ENCODE measurements at places on chromosomes 5 and 9.

- DNase-seq: no peak
Measured at GRCh38 chr9:8401961-8402705, 602.6 kb upstream of the DMAC1 start.

DNA sequence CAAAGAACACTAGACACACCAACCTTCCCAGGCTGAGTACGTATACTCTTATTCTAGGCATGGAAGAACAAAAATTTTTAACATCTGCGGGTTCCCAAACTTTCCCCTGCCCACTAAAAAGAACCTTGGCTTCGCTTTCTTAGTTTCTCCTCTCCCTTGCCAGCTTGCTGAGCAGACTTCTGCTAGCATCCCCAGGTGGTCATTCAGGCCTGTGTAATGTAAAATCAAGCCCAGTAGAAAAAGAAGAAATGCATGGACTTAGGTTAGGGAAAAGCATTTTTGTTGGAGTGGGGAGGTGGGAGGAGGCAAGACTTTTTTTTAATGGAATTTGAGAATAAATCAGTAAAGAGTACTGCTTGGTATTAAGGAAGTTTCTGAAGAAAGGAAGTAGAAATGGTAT lies 331.0 kb upstream of the TLE4 start:
- DNase-seq: no peak

DNA sequence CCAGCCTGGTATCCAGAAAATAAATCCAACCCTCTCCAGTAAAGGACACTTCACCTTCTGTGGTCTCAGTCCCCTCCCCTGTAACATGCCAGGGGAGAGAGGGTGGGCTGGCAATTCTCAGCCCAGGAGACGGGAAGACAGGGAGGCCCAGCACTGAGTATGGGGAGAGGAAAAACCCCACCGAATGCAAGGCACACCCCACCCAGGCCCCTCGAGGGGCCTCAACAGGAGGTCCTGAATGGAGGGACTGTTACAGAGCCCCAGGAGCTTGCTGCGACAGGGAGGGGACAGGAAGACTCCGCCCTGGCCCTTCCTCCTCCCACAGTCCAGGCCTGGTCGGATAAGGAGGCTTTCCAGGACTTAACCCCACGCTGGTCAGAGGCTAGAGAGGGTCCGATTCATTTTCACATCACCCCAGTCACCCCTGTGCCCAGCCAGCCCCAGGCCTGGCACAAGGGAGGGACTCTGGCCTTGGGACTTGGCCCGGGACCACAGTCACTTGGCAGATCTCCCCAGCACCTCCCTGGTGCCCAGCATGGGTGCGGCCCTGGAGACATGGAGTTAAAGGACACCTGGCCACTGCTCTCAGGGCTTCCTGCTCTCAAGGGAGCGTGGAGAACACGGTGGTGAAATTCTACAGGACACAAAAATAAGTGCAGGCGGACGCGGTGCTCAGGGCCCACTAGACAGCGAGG lies 44.9 kb upstream of the STXBP1 start:
- no peak for DNase-seq

- DNase-seq: no peak
Measured at GRCh38 chr5:2666081-2666480, 85.4 kb downstream of the IRX2 start.

DNA sequence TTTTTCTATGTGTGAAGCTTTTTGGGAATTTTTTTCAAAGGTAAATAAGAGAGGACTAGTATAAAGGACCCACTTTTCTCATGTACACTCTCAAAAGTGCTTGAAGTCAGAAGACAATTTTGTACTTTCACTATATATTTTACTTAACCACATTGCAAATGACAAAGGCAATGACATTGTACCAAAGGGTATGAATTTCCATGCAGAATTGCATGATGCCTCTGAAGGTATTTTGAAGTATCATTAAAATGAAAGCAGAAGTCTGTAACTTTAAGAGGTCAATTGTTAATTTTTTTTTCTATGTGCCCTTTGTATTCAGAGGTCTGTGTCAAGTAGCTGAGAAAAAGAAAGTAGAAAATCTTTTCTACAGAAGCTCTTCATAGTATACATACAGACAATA lies 84.7 kb downstream of the ST8SIA4 start:
- DNase-seq: no peak

DNA sequence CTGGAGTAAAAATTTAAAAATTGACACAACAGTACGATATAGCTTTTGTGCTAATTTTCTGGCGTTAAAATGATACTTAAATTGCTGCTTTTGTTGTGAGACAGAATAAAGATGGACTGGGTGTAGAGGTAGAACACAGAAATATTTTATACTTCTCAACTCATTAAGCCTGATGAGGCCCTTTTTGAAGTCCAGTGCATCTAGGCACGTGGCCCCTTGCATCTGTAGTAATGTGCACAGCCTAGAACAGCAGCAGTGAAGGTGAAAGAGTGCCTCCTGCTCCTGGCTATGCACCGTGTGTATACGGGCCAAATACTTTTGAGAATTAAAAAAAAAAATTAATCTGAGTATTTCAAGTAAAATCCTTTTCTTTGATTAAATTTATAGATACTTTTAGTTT lies 115.6 kb downstream of the XRCC4 start:
- no peak for DNase-seq

DNA sequence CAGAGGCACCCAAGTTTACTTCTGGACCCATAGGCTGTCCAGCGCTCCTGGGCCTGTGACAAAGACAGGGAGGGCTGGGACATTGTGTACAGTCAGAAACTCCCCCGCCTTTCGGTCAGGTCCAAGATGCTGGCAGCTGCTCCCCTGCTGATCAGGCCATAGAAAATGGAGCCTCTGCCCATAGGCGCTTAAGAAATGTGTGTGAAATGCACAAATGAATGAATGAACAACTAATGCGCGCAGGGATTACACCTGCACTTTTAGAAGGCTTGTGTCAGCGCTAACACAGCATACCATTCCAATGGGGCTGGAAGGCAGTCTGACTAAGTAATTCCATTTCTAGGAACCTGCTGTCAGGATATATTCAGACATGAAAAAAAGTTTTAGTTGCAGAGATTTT lies 16.3 kb downstream of the PTPN3 start:
- DNase-seq: no peak

GRCh38 chr5:149301049-149301743 lies 29.5 kb downstream of the AFAP1L1 start:
- no peak for DNase-seq

DNA sequence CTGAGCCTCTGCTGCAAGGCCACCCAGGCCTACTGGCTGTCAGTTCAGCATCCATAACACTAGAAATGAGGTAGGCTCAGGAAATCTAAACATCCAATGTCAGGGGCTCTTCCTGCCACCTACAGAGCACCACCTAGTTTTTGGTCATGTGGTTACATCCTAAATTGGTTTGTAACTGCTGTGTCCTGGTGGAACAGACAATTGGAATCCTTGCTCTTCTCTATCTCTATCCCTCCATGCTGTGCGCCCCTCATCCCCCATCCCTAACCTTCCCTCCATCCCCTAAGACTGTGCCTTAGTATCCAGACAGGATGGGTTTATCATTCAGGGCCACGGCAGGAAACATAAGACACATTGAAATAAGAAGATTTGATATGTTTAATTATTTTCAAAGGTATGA lies 11.4 kb upstream of the MCTP1 start:
- no peak for DNase-seq

- no peak for DNase-seq
Measured at GRCh38 chr9:4762886-4763541, 22.0 kb upstream of the AK3 start.

GRCh38 chr9:119588874-119589744 lies 219.9 kb upstream of the BRINP1 start:
- no peak for DNase-seq

GRCh38 chr9:81069923-81070322 lies 619.4 kb downstream of the TLE1 start:
- no peak for DNase-seq

DNA sequence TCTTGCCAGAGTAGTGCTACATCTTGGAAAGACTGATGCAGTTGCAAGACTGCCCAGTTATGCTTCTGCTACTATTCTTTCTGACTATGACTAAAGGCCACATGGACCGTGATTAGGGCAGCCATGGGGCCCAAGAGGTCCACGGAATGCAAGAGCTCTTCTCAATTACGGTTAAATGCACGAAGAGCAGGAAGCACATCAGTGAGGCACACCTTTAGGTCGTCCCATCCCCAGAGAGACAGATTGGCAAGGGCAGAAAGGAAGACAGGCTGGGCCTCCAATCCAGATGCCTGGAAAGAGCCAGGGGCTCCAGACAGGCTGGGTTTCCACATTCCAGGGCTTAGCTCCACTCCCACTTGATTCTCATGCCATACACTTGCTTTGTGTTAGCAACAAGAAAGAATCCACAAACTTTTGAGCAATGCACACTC lies 132.3 kb upstream of the SLIT3 start:
- DNase-seq: no peak

- no peak for DNase-seq
Measured at GRCh38 chr9:127075624-127076372, 46.6 kb downstream of the ANGPTL2 start.

DNA sequence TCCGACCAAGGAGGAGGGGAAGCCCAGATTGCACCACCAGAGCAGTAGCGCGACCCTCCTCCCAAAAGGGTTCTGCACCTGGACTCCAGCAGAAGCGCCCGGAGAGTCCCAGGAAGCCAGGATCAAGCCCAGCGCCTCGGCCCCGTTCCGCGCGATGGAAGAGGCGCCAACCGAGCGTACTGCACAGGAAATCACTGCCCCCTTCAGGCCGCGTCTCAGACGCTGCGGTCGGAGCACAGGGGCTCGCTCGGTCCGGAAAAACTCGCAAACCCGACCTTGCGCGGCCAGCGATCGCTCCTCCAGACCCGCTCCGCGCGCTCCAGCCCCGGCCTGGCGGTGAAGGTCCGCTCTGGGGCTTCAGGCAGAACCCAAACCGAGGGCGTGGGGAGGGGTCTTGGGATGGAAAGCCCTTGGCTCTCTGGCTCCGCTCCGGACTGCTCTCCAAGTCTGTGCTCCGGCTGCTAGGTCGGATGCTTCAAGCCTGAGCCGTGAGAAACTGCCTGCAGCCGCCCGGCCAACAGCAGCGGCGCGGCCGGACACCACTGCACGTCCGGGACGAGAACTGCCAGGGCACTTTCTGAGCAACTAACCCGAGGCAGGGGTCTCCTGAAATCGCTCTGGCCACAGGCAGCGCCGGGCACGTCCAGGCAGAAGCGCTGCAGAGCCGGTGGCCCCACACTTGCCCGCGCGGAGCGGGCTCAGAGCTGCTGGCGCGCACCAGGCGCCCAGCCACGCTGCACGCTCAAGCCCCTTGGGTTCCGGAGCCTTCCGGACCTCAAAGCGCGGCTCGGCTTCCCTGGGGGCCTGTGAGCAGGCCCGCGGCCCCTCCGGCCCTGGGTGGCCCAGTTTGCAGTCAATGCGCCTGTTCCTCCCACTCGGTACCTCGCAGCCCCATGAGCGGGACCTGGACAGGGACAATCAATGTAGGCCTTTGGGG lies 1.3 kb downstream of the GABBR2 start:
- no peak for DNase-seq

GRCh38 chr5:176481711-176482110 lies 33.5 kb downstream of the FAF2 start:
- no peak for DNase-seq
